ENCODE measurements at places on chromosomes 13 and 19. TPM values are rescaled to one million over a fixed set of nuclear protein-coding genes. Genes with fewer than 3 reads are reported as not detected.

Gene FPR2
- polyA plus RNA-seq: not detected

DNA sequence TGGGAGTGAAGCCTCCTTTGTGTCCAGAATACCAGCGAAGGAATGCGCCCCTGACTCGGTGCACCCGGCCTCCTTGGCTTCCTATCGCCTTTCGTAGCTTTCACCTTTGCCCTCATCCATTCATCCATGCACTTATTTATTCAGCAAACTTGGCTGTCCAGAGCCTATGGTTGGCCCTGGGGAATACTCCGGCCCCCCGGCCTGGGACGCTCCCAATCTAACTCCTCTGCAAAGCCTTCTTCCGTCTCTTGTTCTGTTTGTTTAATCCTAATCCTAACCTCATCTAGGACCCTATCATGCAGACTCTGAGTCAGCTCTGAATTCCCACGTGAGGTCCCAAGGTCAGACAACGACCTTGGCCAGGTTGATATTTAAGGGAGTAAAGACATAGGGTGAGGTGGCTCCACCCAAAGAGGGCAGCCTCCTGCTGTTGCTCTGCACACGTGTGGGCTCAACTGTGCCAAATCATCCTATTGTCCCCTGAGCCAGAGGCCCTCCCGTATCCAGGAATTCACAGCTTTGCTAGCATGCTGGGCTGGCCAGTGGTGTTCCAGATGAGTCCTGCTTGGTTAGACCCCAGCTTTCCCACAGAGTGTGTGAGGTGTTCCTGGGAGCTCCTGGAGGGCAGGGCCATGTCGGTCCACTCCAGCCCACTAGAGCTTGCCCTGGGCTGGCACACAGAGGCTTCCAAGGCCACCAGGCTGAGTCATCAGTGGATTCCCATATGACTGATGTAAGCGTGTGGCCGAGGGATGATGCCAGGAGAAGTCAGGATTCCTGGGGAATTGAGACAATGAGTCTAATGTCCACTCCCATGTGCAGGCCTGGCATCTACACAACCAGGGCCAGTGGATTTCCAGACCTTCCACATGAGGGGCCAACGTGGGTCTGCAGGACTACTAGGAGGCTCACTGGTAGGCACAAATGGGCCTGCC is 6.5 kb upstream of the CCNE1 start:
- no peak for DNase-seq

Gene ZNF675
- 23.7 TPM for polyA plus RNA-seq

Gene TNNT1
- polyA plus RNA-seq: not detected

GRCh38 chr19:35041548-35042055 is at the start of gene HPN:
Gene HPN, plus strand, starts transcription at chr19:35041721. Its CDS starts 786 bp downstream, at chr19:35042507.
- no peak for DNase-seq

Gene ZNF790
- 9.1 TPM for polyA plus RNA-seq

Gene ALOX5AP
- 374 TPM for polyA plus RNA-seq

DNA sequence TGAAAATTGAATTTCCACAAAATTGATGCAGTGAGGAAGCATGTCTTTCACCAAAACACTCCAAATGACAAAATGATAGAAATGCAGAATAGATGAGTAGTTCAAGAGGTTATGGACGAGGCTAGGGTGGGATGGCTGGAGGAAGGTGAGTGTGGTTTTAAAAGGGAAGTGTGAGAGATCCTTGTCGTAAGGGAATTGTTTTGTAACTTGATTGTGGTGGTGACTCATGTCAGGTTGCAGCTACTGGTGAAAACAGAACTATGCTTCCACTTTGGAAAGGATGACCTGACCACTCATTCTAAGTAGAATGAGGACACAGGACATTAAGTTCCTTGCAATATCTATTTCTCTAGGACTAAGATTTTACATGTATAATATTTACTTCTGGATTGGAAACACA is 345.7 kb downstream of the MTUS2 start:
- no peak for DNase-seq

GRCh38 chr13:30908416-30908980 is 2.4 kb downstream of the MEDAG start:
- DNase-seq: no peak

- no peak for DNase-seq
These were observed 25.7 kb upstream of the TPP2 start for GRCh38 chr13:102571075-102571474.

DNA sequence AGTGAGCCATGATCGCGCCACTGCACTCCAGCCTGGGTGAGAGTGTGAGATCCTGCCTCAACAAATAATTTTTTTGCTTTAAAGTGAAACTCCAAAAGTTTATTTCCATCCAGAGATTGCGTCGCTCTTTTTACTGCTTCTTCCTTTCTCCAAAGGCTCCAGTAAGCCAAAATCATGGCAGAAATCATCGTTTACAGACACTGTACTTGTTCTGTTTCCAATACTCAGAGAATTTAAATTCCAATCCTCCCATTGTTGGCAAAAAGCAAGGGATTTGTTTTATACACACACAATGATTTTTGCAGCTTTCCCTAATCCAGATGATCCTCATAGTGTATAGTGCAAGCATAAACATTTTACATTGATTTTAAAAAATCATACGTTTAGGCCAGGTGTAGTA is 15.3 kb downstream of the FBXO27 start:
- DNase-seq: no peak

Gene PGLYRP2
- polyA plus RNA-seq: not detected

Gene ASF1B
- 2.7 TPM for polyA plus RNA-seq

- DNase-seq: peak; percentile 71
These were observed 99.2 kb downstream of the SLC7A1 start for GRCh38 chr13:29496241-29496712.

- DNase-seq: no peak
These were observed 395.9 kb downstream of the KCNRG start for GRCh38 chr13:50410921-50411746.

DNA sequence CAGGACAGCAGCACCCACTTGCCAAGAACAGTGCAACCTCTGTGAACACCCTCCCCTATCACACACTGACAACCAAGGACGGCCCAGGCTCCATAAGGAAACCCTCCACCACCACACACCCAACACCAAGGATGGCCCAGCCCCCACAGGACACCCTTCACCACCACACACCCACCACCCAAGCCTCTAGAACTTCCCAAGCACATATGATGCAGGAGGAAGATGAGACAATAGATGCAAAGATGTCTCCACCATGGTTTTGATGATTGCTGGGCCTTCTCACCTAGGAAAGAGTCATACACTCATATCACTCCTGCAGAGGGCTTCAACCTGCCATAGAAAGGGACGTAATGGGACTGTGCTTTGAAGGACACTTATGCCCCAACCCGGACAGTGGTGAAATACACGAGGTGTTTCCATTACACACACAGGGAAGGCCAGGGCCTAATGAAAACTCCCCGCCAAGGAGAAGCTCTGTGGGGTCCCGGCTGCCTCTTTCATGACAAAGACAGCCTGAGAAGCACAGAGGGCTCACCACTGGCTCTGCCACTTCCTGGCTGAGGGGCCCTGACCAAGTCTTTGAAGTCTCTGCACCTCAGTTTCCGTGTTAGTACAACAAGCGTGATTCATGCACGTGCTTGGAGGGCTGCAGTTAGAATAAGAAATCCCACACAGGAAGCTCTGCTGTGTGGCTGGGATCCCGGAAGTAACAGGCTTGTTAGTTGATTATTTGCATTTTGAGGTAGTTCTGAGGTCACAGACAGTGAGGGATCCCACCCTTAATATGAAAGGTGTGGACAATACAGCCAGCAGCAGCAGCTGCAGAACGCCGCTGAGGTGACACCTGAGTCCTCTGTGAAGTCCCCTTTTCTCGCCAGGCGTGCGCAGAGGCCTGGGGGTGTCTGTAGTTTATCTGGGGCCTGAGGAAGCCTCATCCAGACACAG is 61.9 kb upstream of the ATP12A start:
- peak; percentile 35 for DNase-seq

DNA sequence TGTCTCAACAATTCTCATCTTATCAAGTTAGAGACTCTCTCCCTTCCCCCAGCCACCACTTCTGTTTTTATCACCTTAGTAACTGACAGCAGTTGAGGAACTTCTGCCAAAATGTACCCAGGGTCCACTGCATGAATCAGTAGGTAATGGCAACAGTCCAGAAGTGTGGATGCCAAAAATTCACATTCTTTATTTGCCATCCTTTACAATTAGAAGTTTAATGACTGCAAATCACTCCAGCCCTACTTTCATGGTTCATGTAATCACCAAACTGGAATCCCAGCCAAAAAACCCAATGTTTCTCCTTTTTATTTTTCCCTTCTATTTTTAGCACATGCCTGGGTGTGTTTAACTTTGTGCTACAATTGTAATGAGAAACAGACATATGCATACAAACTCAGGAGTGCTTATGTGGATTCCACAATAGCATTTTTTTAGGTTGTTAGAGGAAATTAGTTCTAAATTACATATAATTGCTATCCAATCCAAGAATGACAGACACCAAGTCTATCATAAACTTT is 243.5 kb downstream of the RGCC start:
- no peak for DNase-seq
